ENCODE measurements at places on chromosomes 5 and 9.

DNA sequence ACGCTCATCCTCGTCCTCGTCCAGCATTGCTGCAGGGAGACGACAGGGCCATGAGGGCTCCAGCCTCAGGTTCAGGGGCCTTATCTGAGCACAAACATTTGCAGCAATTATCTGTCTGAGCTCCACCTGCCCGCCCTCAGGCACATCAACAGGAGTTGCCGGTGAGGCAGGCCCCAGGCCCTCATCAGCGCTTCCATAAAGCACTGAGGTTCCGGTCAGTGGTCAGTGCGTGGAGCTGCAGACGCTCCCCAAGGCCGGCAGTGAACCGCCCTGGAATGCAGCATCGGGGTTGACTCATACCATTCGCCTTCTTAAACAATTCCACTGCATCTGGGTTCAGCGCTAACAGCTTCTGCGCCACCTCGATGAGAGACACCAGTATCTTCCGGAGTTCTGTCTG, 15.2 kb downstream of the UBAC1 start:
- no peak for DNase-seq

DNA sequence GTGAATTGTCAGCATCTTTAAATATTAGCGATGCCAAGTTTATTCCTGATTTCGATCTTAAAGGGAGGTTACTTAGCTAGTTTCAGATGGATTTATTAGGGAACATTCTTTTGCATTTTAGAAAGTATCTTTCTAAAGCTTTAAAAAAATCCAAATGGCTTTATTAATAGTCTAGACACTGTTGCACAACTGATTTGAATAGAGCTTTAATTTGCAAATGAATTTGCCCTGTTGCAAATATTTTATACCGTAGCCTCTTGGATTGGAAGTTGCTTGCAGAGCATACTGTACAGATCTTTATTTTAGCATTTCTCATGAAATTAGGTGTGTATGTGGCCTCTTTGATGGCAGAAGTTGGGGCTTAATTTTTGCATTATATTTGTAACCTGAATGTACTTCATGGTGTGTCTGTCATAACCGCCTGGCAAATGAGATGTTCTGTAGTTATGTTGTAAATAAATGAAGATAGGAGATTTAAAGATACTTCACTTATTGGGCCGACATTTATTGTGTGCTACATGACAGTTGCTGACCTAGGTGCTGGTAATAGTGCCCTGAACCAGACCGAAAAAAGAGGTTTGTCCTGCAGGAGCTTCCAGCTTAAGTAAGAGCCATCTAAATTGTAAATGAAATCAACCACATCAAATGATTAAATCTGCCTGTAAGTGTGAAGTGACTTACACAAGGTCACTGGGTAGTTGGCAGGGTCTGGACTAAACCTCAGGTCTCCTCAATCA, 1.8 kb downstream of the TCERG1 start:
- no peak for DNase-seq

- DNase-seq, result no peak
Observed at GRCh38 chr9:70177121-70177520, 81.7 kb upstream of the SMC5 start.

DNA sequence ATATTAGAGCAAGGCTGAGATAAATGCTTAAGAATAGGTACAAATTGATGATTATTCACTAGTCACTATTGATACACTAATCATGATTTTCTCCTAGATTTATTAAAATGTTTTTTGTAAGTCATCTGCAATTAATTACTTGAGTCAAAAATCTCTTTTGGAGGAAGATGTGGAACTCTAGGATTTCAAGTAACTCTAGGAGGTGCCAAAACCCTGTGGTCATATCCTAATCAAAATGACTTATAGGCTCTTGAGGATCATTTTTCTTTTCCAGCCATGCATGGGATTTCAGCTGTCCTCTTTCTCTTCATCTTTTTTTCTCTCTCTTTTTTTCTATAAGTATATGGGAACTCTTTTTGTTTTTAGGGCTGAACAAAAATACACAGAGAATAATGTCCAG, 141.8 kb upstream of the CD180 start:
- no peak for DNase-seq

DNA sequence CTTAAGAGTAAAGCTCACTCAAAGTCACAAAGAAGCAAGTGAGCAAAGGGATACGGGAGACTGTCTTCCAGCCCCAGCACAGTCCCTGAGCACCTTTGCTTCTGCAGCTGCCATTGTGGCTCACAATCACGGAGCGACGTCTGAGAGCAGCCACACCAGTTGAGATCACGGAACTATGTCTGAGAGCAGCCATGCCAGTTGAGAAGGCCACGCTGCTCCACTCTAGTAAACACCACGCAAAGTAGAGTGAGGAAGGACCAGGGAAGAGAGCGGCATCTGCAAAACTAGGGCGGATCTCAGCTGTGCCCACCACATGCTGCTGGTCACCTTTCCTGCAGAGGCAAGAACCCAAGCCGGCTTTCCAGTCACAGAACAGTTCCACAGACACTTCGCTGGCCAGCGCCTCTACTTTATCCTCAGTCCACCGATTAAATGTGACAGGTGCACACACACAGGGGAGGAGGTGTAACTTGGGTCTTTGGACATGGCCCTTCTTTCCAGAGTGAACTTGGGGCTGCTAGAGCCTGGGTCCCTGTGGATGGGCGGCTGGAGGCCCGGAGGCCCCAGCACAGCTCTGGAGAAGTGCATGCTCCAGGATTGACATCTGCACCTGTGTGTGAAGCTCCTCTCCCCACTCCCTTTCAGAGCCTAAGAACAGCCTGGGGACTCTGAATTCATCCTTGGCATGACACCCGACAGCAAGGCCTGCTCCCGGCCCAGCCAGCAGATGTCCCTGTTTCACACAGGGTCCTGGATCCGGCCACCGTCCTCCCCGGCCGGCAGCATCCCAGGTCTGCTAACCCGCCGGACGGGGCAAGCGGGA, 324.9 kb upstream of the IRX4 start:
- peak; percentile 77 for DNase-seq

DNA sequence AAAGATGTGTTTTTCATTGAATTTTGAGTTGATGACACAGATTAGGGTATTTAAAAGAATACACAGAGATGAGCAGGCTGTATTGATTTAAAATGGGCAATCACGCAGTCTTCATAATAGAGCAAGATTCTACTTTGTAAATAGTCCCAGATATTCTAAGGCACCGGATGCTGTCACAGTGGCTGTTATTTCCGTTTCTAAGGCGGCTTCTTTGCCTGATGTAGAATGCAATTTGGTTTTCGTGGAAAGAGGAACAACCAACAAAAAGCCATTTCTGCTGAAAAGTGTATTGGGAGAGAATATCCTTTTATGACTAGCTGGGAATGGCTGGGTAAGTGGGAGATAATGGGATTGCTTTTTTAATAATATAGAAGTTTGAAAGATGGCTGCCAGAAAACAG, 17.5 kb downstream of the PRKACG start:
- DNase-seq, result no peak

GRCh38 chr5:80781356-80781755, 126.6 kb upstream of the DHFR start:
- DNase-seq, result no peak

GRCh38 chr5:138402640-138403039, 36.2 kb upstream of the REEP2 start:
- DNase-seq, result no peak

GRCh38 chr9:2336055-2336454, 285.5 kb upstream of the VLDLR start:
- DNase-seq, result no peak

- no peak for DNase-seq
Observed at GRCh38 chr5:15502208-15502607, 2.2 kb downstream of the FBXL7 start.

DNA sequence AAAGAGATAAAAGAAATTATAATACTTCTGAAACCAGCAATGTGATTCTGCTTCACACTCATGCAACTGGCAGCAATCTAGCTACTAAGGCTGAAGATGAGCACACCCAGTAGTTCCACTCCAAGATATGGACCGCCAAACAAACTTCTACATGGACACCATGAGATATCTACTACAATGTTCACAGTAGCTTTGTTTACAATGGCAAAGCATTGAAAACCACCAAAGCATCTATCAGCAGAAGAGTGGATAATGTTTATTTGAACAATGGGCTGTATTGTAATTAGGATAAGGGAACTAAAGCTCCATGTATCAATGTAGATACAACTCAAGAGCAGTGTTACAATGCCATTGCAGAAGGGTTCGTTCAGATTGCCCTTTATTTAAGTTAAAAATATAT, 91.2 kb upstream of the ERBIN start:
- DNase-seq, result no peak

- no peak for DNase-seq
Observed at GRCh38 chr5:53161876-53162275, 52.3 kb upstream of the MOCS2 start.

DNA sequence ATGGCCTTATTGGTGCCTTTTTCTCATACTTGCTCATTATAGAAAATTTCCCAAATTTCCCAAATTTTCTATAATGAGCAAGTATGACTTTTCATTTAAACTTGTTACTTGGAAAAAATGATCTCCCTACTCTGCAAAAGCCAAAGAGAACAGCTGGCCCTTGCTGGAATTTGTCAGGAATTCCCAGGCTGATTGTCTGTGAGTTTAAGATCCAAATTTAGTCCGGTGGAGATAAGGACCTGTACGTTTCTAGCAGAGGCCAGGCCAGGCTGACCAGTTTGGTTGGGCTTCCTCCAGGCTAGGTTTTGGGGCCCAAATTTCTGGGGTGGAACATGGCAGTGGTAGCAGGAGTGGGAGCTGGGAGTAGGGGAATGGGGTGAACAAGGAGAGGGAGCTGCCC, 51.9 kb downstream of the NEURL1B start:
- DNase-seq, result no peak

DNA sequence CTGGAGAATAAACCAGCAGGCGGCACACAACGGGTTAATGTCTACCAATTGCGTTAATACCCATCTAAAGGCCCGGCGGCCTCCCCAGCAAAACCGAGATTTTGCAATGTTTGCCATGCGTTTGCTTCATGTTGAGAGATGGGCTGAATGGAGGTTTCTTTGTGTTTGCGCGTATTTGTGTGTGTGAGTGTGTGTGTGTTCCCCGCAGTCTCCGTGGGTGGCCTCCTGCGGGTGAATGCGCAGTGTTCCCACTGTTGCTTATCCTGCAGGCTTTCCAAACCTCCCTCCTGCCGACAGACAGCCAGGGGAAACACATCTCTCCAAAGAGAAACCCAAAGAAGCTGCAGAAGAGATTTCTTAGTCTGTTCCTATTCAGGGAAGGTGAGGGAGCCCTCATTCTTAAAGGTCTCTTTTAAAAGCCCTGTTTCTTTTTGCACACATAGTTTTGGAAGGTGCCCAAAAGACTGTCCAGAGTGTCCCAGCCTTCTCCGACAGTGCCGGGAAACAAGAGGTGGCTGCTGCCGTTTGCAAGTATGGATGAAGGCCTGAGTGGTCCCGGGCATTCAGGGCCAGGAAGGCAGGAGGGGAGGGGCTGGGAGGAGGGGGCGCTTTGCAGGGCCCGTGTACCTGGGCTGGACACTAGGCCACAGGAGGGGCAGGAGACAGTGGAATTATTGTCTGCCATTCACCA, 103.8 kb upstream of the ERCC6L2 start:
- no peak for DNase-seq

DNA sequence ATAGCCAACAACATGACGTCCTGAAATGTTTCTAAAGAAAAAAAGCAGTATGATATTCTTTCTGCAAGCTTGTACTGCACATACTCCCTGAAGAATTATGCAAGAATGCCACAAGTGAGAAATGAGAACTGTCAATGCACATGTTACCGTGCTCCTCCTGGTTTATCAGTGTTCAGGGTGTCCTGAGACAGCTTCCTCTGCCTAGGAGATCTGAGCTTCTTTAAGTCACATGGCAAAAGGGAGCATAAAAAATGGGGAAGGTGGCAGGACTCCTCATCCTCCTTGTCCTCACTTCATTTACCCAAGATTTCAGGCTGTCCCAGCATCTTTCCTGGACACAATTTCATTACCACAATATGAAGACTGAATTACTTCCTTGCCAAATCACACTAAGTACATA, 238.2 kb downstream of the GLIS3 start:
- DNase-seq, result no peak

DNA sequence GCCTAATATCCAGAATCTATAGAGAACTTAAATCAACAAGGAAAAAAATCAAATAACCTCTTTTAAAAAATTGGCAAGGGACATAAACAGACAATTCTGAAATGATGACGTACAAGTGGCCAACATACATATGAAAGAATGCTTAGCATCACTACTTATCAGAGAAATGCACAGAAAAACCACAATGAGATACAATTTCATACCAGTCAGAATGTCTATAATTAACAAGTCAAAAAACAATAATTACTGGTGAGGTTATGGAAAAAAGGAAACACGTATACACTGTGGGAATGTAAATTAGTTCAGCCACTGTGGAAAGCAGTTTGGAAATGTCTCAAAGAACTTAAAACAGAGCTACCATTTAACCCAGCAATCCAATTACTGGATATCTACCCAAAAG, 1192.0 kb downstream of the CDH12 start:
- no peak for DNase-seq

GRCh38 chr9:133419005-133419404, 1.2 kb upstream of the REXO4 start:
- no peak for DNase-seq

DNA sequence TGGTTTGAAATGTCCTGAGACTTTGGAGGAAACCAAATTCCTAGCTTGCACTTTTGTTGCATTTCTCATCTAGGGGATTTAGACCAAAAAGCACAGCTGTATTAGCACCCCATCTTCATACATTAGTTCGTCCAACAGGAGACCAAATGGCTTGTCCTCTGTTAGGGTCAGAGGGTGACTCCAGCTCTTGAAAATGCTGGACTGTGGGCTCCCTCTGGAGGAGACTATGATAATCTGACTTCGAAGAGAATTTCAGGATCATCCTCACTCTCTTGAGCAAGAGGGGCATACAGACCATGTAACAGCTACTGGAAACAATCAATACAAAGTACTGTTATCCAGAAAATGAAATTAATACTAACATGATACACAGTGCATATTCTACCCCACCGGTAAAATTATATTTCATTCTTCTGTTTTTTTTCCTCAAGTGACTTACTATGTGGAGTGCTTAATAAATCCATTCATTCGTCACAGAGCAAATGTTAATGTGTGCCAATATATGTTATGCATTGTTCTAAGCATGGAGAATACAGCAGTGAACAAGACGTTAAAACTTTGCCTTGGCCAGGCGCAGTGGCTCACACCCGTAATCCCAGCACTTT, 63.7 kb upstream of the PPP2CA start:
- peak; percentile 32 for DNase-seq

DNA sequence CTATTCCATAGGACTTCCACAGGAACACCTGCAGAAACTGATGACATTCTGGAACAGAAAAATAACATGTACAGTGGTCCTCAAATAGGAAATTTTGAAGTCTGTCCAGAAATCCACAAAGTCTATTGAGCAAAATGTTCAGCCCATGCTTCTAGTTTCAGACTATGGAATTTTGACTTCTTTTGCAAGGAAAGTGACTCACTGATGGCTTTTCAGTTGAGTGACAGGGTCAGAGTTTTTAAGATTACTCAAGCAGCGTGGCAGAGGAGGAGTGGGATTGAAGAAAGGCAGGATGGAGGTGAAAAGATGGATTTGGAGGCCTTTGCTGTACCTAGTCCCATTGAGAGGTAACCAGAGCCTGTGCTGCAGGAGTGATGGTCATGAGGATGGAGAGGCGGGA, 151.5 kb downstream of the GOLPH3 start:
- no peak for DNase-seq

DNA sequence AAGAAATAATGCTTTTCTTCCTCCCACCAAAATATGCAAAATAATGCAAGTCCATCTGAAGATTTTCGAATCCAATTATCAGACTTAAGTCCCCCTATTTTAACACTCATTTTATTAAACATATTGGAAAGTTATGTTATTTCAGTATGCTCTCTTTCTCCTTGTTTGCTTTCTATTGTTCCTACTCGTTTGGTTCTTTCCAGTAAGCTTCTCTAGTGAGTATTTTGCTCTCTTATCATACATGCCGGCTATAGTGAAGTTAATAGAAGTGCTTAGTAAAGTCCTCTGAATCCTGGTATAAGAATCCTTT, 517 bp downstream of the ALDH1A1 start:
- no peak for DNase-seq
